ENCODE measurements at places on chromosomes 7 and 10.

DNA sequence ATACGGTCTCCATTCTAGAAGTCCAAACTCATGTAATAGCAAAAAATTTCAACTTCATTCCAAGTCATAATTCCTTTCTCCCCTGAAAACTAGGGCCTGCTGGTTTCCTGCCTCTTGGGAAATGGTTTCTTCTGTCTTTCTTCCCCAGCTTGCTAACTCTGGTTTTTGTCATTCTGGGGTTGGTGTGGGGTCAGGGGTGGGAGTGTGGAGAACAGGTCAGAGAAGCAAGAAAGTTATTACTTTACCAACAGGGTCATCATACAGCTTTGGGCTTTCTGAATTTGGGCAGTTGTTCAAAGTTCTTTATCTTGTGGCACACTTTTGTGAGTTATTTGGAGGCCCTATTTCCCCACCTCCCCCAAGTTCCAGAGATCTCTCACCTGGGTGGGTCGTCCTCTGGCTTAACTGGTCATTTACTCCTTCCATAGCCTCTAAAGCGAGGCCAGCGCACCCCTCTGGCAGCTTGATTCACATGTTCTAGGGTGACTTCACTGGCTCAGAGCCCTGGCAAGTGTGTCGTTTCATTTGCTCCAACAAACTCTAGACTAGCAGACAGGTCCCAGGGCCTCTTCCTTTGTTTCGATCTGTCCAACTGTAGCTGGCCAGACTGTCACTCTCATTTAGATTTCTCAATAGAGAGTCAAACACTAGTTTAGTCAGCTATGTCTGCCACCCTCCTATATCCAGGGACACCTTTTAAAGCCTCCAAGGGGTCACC is 161.2 kb downstream of the JCAD start:
- DNase-seq = no peak

DNA sequence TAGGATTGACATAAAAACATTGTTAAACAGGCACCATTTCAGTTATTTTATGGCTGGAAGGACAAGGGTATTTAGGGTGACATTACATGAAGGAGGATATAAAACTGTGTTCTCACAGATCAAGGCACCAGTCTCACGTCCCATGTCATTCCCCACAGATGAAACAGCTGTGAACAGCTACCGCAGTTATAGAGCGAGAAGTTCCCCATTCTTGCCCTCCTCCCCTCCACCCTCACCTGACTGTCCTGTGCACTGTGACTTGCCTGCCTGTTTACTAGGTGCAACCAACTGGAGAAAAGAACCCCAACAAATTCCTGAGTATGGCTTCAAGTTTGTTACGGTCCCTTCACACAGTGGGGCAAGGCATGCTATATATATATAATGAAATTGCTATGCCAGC is 141.6 kb downstream of the SND1 start:
- DNase-seq = no peak

DNA sequence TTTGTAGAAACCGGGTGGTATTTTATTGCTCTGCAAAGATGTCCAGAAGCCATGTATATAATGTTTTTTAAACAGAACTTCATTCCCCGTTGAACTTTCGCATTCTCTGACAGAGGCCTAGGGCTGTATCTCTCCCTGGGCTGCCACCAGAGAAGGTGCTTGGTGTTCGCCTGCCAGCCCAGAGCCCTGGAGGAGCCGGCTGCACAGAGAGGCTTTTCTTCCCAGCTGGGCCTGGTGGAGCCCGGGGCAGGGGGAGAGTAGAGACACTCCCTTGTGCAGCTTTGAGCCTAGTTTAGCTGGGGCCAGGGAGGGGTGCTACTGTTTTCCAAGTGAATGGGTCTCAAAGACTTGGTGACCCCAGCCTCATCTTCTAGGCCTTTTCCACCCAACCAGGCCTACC is 13.6 kb upstream of the TRIM8 start:
- no peak for DNase-seq

GRCh38 chr7:85775431-85775830 is 588.6 kb upstream of the SEMA3D start:
- no peak for DNase-seq

DNA sequence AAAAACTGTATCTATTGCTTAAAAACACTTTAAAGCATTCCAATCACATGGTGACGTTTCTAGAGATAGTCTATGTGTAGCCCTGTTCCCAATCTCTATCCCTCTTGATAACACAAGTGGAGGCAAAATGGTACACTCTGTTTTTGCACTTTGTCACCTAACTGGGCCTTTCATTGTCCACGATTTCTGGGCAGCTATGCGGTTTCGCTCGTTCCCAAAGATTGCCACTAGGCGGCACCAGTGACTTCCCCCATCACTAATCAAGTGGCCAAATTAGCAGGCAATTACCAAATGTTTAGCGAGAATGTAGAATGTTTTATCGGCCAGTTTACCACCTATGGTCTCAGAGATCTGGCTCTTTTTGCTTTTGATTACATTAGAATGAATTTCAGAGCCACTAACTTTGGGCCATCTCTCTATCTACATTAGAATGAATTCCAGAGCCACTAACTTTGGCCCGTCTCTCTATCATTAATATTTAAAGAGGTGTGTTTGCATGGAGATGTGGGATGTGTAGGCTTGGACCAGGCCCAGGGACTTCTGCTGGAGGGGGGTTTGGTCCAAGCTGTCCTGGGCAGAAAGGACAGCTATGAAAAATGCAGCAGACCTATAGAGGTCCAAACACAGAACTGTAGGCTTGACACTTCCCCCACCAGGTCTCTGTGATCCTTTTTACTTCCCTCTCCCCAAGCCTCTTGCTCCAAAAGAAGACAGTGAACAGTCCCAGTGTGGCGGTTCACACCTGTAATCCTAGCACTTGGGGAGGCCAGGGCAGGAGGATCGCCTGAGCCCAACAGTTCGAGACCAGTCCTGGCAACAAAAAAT is 90.1 kb downstream of the EPC1 start:
- DNase-seq = peak; percentile 36

- DNase-seq = peak; percentile 20
These were observed 219.3 kb upstream of the MKLN1 start for GRCh38 chr7:131108212-131108940.

DNA sequence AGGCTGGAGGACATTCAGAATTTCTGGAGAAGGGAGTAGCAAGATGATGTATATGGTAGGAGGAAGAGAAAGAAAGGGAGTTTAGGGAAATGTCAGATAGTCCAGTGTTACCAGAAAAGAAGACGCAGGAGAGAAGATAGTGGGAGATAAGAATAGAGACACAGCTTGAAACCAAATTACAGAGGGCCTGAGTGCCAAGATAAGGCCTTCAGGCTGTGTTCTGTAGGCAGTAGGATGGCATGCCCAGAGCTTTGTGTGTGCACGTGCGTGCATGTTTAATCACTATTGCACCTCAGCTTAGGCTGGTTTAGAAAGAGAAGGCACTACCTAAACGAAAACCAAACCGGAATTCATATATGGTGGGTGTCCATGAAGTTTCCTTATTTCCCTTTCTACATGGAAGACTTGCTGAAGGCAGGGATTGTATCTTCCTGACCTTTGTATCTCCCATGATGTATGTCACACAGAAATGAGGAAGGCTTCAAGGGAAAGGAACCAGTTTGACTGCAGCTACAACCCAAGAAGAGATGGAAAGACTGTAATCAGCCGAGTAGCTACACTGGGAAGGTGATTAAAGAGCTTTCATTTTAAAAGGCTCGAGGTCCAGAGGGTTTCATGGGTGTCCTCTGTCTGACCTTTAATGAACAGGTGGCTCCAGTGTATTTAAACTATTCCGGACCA is 35.8 kb upstream of the BHLHA15 start:
- no peak for DNase-seq

- no peak for DNase-seq
These were observed 58.4 kb upstream of the TNS3 start for GRCh38 chr7:47640265-47640664.

DNA sequence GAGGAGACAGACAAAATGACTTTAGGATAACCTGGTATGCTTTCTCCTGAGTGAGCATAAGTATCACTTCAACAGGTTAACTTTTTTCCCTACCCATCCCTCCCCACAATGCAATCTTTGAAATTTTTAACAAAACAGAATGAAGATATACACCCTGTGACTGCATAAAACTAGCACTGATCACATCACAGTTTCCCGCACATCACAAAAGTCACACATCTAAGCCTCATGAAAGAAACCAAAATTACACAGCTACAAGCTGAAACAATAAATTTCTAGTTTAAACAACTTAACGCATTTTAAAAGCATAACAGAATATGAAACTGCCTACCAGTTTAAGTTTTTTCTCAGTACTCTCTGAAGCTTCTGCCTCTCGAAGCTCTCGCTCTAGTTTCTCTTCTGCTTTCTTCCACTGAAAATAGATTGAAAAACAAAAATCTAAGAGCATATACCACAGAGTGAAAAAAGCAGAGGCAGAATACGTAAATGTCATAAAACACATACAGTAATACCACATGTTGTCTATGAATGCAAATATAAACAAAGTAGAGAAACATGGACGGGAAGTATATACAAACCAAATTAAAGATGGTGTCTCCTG is 18.1 kb downstream of the NOC3L start:
- no peak for DNase-seq

DNA sequence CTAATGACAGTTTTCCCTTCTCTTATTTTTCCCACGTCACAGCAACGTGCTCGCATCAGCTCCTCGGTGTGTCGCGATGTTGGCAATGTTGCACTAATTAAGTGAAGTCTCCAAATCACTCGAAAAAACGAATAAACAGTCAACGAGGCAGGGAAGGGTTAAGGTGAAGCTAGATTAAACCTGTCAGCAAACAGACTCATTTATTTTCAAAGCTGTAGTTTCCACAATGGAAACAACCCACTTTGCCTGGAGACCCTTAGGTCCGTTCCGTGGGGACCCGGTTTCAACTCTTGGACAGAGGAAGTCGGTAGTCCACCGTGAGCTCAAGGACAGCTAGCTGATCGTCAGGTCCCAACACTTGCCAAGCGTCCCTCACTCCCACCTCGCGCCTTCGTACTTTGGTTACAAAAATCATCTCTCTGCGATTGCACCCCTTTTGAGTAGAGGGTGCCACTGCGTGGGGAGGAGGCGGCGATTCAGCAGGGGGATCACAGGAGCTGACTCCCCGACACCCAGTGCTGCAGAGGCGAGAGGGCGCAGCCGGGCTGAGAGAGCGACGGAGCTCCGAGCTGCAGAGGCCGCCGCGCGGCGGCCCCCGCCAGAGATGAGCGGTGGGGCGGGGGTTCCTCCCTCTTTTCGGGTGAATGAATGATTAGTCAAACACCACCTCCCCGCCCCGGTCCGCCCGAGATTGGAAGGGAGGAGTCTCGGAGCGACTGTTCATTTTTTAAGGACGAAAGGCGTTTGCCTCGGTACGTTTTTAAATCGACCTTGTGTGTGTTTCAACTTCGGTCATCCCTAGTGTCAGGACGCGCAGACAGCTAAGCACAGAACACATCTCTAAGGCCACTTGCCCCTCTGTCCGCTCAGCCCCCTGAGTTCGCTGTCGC is 1.3 kb upstream of the BMPER start:
- DNase-seq = peak; percentile 70

Data from foreskin fibroblast (primary cell).